ENCODE measurements at places on chromosomes 7 and 10. TPM values are rescaled to one million over a fixed set of nuclear protein-coding genes. Genes with fewer than 3 reads are reported as not detected.

Gene DPP6
- total RNA-seq, result 56.3 TPM

DNA sequence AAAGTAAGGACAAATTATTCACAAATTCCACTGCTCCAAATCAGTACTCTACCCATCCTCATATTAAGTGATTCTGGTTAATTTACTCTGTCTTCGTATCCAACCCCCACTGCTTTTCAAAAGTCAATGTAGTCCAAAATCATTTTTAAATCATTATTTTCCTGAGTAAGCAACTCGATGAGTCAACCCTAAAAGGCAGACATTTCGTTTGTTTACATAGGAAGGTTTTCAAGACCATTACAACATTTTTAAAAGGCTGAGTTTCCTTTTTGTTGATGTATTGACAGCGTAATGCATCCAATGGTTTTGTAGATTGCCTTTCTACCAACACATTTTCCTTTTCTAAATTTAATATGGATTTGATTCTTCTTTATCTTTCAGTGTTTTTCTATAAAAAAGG is 523.0 kb upstream of the ANKRD30A start:
- DNase-seq, result no peak

Gene SPOCK2
- 26.9 TPM for total RNA-seq

DNA sequence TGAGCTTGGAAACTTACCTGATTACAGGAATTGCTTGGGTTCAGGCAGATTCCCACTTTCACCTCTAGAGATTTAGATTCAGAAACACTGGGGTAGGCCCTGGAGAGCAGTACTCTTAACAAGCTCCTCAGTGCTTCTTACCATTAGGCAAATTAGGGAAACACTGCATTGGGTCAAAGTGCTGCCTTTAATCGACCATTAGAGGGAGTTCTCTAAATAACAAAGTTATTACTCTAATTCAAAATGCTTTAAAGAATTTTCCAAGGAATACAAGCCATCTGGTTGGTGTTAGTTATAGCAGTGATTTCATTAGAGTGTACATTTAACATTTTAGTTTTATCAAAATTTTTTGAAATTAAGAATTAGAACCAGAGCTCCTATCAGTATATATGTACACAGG is 324.5 kb downstream of the GFRA1 start:
- no peak for DNase-seq

DNA sequence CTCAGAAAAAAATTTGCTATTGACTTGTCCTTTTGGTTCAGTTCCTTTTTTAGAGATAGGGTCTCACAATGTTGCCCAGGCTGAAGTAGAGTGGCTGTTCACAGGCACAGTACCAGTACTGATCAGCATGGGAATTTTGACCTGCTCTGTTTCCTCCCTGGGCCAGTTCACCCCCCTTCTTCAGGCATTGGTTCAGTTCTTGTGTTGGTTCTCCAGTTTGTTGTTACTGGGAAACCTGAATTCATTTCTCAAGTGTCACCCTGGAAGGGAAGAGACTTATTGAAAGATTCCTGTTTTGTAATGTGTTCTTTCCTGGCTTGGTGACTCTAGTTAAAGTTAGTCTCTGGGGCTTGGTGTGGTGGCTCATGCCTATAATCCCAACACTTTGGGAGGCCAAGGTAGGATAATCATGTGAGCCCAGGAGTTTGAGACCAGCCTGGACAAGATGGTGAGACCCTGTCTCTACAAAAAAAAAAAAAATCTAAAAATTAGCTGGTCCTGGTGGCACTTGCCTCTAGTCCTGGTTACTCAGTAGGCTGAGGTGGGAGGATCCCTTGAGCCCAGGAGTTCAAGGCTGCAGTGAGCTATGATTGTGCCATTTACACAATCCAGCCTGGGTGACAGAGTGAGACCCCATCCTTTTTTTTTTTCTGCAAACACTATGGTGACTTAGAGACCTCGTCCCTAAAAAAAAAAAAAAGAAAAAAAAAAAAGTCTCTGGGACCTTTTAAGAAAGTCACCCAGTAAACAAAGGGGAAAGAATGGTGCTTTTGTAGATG is 52.7 kb downstream of the CNNM2 start:
- DNase-seq, result no peak

Gene KEL
- 0.82 TPM for total RNA-seq

- no peak for DNase-seq
Measured at GRCh38 chr7:618539-619367, 99.1 kb upstream of the PDGFA start.

Gene LRRC61
- total RNA-seq, result 13.5 TPM
